Glomerular endothelial cell (primary cell): ENCODE measurements at places on chromosomes 1 and 21. TPM values are rescaled to one million over a fixed set of nuclear protein-coding genes. Genes with fewer than 3 reads are reported as not detected.

DNA sequence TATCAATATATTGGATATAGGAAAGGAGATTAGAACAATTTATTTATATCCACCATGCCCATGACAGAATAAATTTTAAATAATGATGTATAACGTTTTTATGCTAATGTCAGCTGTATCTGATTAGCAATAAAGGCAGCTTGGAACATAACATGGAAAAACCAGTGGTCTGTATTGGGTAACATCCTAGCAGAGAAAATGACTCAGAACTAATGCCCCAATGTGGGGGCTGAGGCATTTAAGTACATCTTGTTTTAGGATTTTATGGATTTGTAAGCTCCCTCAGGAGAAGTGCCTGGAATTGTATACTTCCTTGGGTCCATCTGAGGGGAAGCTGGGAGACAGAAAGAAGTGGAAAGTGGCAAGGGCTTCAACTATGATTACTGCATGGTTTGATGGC lies 82.3 kb downstream of the HMCN1 start:
- no peak for DNase-seq

- no peak for DNase-seq
Measured at GRCh38 chr1:11691928-11692711, 610 bp downstream of the DRAXIN start.

DNA sequence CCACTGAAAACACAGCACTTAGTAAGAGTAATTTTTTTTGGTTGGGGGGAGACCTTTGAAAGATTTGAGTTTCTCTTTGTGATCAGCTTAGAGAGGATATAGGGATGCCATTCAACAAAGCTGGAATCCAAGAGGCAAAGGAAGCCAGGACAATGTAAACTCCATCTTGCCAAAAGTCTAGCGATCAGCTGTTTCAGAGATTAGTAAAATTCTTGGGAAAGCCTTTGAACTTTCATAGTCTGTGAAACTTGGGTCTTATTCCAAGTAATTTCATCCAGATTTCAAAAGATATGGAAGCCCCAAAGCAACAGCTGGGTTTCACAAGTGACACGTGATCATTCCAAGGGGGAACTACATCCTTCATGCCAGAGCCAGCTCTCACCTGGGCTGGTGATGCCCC lies 30.2 kb upstream of the TNR start:
- DNase-seq: no peak

GRCh38 chr1:228353601-228354371 lies 52.8 kb downstream of the TRIM11 start:
- DNase-seq: no peak

GRCh38 chr1:51960262-51960661 lies 30.2 kb downstream of the RAB3B start:
- DNase-seq: no peak

DNA sequence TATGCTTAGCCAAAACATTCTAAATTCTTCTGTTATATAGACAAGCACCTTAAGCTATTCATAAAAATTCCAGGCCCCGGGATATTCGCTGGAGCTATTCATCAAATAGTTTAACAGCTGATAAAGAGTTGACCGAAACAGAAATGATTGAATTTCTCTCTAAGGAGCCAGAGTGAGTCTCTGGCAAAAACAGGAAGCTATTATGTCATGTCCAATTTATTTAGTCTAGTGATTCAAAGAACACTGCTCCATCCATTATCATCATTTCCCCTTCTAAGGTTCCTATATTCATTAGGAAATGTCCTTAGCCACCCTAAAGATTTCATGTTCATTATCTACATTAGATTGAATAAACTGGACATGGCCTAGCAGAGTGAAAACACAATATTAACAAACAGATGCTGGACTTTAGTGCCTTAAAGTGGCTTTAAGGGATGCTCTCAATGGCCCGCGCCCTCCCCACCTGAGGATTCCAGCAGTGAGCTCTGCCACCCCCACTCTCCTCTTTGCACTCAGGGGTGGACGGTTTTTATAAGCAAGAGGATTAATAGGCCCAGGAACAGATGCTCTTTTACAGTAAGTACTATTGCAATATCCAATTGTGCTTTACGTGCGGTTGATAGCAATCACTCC lies 122.1 kb upstream of the RGS1 start:
- no peak for DNase-seq

DNA sequence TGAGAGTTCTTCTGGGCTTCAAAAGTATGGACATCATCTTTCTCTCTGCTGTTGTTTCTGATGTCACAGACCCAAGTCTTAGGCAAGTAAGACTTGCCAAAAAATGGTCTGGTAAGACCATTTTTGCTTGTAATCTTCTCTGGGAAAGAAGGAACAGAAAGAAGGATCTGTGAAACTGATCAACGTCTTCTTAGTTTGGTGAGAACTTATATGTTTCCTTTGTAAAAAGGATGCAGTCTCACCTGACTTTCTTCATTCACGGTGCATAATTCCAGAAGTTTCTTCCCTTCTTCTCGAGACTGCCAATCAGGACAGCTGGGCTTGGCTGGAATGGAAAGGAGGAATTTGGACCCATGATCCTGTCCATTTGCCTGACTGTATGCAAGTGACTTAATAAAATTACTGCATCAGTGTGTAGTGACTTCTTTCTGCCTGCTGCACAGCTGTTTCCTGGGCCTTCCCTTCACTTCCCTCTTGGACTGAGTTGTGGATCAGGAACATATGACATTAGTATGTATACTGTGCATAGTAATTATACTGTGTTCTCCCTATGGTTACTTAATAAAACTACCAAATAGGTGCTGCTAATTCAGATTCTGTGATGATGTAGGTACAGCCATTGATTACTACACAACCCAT lies 7.6 kb upstream of the DENND1B start:
- DNase-seq: no peak

GRCh38 chr1:81439046-81439823 lies 361.5 kb upstream of the ADGRL2 start:
- no peak for DNase-seq

- no peak for DNase-seq
Measured at GRCh38 chr1:172298911-172299310, 121.6 kb upstream of the C1orf105 start.

DNA sequence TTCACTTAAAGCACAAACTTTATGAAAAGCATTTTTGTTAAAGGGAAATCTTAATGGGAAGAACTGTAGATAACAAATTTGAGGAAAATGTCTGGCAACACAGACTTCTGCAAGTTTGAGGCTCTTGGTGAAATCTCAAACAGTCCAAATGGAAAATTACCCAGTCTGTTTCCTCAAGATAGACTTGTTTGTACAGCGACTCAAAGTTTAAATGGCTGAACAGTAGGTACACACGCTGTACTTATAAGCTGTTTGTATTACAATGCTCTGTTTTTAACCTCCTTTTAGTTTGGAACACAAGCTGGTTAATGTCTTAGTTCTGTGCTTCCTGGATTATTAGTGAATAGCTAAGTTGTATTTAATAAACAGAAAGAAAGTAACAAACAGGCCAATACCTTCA lies 217.1 kb downstream of the NFIA start:
- no peak for DNase-seq

GRIK1 gene
- 0.06 TPM in 1 of 2 replicates, not detected in the other for total RNA-seq
